ENCODE measurements at places on chromosomes 6 and 20. TPM values are rescaled to one million over a fixed set of nuclear protein-coding genes. Genes with fewer than 3 reads are reported as not detected.

DNA sequence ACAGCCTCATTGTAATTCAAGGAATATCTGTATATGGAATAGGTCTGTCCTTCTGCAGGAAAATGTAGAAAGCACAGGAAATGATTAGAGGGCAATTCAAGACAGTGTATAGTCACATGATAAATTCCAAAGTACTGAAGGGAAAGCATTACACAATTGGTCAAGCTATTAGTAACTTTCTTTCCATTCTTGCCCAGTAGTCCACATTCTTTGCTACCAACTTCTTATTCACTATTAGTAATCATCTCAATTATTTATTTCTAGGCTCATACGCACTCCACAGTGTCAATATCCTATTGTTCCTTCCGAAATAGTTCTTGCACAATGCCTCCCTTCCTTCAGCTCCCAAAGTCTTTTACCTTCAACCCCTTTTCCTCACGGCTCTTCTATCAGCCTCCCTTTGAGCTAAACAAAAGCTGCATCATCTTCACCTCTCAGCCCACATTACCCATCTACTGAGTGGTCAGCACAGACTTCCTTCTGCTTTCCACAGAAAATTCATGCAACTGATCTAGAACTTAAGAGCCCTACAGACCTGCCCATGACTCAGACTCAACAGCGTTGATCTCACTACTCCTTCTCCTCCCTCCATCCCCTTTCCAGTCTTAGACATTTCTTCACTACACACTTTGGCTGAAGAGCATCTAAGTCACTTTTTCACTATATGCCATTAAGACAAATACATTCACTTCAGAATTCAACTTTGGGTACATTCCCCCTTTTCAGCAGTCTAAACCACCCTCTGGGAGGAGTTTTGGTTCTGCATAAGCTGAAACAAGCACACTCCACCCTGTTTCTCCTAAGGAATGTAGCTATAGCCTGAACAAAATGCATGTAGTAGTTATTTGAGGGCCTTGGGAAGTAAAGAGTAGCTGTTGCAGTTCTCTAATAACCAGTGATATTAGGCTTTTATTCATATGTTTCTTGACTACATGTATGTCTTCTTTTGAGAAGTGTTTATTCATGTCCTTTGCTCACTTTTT, 157.9 kb downstream of the KIF16B start:
- no peak overlapping the region for H3K4me3 ChIP-seq
- no peak overlapping the region for H3K27ac ChIP-seq
- peaks cover 63% of the 10 kb centered on the region for H3K36me3 ChIP-seq
- no peaks in the 10 kb centered on the region for H3K4me1 ChIP-seq

Gene TREML2
- 10.3 TPM for total RNA-seq

DNA sequence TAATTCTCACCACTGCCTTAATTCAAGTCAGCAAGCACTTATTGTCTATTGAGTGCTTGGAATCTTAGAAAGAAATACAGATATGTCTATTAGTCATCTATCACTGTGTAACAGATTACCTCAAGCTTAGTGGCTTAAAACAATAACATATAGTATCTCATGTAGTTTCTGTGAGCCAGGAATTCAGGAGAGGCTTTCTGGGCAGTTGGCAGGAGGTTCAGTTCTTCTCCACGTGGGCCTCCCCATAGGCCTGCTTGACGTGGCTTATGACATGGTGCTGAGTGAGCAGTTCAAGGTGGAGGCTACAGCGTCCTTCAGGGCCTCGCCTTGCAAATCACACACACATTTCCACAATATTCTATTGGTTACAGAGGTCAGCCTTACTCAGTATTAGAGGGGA, 69.7 kb downstream of the DTD1 start:
- no peak for DNase-seq
- H3K4me1 ChIP-seq, result peaks cover 18% of the 10 kb centered on the region
- H3K27me3 ChIP-seq, result no peaks in the 10 kb centered on the region
- H3K27ac ChIP-seq, result peak overlapping the region; percentile 18

- peaks cover 2% of the 10 kb centered on the region for H3K36me3 ChIP-seq
- H3K4me3 ChIP-seq, result no peak overlapping the region
- H3K27ac ChIP-seq, result no peak overlapping the region
- no peak for DNase-seq
- peaks cover 39% of the 10 kb centered on the region for H3K27me3 ChIP-seq
Observed at GRCh38 chr6:56958481-56958880, 3.6 kb downstream of the BEND6 start.

- H3K27me3 ChIP-seq, result peaks cover 13% of the 10 kb centered on the region
- peaks cover 2% of the 10 kb centered on the region for H3K4me1 ChIP-seq
- no peak overlapping the region for H3K27ac ChIP-seq
- no peak for DNase-seq
- no peak overlapping the region for H3K4me3 ChIP-seq
- H3K36me3 ChIP-seq, result no peaks in the 10 kb centered on the region
Observed at GRCh38 chr6:25267662-25268061, 11.5 kb upstream of the CARMIL1 start.

DNA sequence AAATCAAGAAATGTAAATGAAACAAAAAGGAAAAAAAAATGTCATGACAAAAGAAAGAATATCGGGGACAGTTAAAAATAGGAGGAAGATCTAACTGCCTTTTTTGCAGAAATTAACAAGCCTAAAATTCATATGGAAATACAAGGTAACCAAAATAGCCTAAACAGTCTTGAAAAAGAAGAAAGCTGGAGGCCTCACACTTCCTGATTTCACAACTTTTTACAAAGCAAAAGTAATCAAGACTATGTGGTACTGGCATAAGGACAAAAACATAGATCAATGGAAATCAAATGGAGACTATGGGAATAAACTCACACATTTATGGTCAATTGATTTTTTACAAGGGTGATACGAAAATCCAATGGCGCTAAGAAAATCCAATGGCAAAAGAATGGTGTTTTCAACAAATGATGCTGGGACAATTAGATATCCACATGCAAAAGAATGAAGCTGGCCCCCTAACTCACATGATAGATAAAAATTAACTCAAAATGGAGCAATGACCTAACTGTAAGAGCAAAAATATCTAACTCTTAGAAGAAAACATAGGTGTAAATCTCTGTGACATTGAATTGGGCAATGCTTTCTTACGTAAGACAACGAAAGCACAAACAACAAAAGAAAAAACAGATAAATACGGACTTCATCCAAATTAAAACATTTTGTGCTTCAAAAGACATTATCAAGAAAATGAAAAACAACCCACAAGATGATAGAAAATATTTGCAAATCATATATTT, 24.5 kb downstream of the MAP3K5 start:
- peaks cover 84% of the 10 kb centered on the region for H3K4me1 ChIP-seq
- peak overlapping the region; percentile 75 for H3K27ac ChIP-seq
- no peaks in the 10 kb centered on the region for H3K36me3 ChIP-seq
- no peak for DNase-seq
- H3K27me3 ChIP-seq, result no peaks in the 10 kb centered on the region

Gene WFDC10B
- total RNA-seq, result not detected

DNA sequence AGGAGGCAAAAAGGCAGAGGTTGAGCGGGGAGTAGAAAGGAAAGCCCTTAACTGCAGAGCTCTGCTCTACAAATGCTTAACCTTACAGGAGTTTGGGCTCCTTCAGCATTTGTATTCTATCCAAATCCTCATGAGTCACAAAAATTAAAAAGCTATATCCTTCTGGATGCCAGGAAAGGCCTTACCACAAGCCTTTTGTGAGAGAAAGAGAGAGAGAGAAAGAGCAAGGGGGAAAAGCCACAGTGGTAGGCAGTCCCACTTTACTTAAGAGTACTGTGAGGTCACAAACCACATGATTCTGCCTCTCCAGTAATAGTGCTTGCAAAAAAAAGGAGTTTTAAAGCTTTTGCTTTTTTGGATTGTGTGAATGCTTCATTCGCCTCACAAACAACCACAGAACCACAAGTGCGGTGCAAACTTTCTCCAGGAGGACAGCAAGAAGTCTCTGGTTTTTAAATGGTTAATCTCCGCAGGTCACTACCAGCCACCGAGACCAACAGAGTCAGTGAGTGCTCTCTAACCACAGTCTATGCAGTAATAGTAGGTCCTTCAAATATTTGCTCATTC, at the start of gene RUNX2:
RUNX2 (plus strand) TSS at position 375 of the 567 bp plus-strand sequence. CDS start 397 bp downstream, outside the sequence.
- H3K4me1 ChIP-seq, result peaks cover 9% of the 10 kb centered on the region
- H3K4me3 ChIP-seq, result no peak within 1 kb of the TSS
- H3K36me3 ChIP-seq, result no peaks in the 10 kb centered on the region

DNA sequence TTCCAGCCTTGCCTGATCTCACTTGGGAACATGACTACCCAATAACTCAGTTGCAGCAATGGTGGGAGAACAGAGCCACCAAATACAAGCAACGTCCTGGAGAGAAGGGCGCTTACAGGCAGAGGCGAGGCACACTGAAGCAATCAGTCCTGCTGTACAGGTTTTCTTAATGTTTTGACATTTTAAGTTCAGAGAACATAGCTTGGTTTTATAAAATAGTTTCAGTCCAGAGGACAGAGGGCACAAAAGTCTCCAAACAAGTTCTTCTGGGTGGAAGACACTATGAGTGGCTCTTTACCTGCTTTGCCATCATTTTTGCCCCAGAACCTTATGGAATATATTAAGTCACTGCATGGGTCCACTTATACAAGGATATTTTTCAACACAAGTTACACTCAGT, 103.4 kb upstream of the KCNG1 start:
- no peak overlapping the region for H3K4me3 ChIP-seq
- no peak for DNase-seq
- H3K4me1 ChIP-seq, result peaks cover 49% of the 10 kb centered on the region
- no peaks in the 10 kb centered on the region for H3K36me3 ChIP-seq

DNA sequence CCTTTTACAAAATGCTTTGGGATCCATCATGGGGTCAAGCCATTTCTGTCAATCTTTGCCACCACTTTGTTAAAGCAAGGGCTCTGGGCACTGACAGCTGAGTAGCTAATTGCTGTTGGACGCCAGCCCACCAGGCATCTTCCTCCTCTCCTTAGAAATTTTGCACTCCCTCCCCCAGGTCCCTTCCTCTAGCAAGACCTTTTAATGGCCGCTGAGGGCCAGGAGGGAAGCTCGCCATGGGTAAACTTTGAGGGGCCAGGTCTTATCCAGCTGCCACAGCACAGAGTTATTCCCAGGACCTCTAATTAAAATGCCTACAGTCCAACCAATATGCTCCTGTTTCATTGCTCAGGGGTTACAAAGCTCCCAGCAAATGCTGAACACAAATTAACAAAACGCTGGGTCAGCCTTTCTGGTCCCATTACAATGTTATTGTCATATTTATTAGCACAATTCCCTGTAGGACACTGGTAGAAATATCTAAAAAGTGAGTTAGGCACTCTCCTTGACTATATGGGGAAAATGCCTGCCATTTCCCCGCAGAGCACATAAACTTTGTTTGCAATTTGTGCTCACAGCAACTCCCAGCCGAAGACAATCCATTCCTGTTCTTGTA, 16.8 kb downstream of the SCML4 start:
- no peak overlapping the region for H3K27ac ChIP-seq
- H3K36me3 ChIP-seq, result no peaks in the 10 kb centered on the region
- no peak overlapping the region for H3K4me3 ChIP-seq
- H3K4me1 ChIP-seq, result peaks cover 10% of the 10 kb centered on the region
- H3K27me3 ChIP-seq, result no peaks in the 10 kb centered on the region

Gene PREX1
- 65.0 TPM for total RNA-seq

- H3K4me3 ChIP-seq, result no peak overlapping the region
- H3K4me1 ChIP-seq, result peaks cover 89% of the 10 kb centered on the region
- peak overlapping the region; percentile 1 for H3K27ac ChIP-seq
- peaks cover 23% of the 10 kb centered on the region for H3K36me3 ChIP-seq
Observed at GRCh38 chr6:156807028-156807427, 29.9 kb downstream of the ARID1B start.

DNA sequence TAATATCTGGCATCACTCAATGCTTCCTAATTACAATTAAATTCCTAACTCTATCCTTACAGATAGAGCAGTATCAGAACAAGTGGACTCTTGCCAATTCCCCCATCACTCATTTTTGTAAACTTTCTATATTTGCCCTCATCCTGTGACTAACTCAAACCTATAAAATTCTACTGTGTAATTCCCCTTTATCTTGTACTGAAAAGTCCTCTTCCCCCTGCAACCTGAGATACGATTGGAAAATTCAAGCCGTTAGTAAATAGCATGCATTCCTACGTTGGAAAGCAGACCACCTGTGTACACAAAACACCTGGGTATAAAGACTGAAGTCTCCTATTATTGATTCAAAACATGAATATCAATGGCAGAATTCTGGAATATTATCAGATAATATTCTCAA, 70.4 kb upstream of the KCNQ5 start:
- no peak overlapping the region for H3K27ac ChIP-seq
- DNase-seq, result no peak
- H3K27me3 ChIP-seq, result peaks cover 17% of the 10 kb centered on the region
- H3K36me3 ChIP-seq, result no peaks in the 10 kb centered on the region
- H3K4me3 ChIP-seq, result no peak overlapping the region

DNA sequence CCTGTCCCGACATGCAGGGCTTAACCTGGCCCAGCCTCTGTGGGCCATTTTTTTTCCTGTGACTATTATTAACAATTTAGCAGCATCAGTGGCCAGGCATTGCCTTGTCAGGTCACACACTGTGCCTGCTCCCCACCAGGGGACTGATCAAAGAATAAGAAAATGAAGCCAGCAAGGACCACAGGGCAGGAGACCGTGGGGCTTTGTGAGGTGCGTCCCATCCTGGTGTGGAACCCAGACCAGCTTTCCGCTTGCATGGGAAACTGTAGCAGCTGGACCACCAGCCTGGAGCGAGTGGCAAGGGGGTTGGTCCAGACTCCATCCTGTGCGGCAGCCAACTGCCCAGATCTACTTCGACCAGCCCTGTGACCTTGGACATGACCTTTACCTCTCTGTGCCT, 218.3 kb downstream of the ANKRD60 start:
- no peaks in the 10 kb centered on the region for H3K4me1 ChIP-seq
- DNase-seq, result no peak
- H3K4me3 ChIP-seq, result no peak overlapping the region
- H3K36me3 ChIP-seq, result no peaks in the 10 kb centered on the region
- peaks cover 21% of the 10 kb centered on the region for H3K27me3 ChIP-seq
- no peak overlapping the region for H3K27ac ChIP-seq
